Hematopoietic multipotent progenitor cell treated with erythropoietin and hydrocortisone succinate and interleukin-3 and kit ligand, for 8 days (in vitro differentiated cells): ENCODE measurements at places on chromosomes 7 and 10.

DNA sequence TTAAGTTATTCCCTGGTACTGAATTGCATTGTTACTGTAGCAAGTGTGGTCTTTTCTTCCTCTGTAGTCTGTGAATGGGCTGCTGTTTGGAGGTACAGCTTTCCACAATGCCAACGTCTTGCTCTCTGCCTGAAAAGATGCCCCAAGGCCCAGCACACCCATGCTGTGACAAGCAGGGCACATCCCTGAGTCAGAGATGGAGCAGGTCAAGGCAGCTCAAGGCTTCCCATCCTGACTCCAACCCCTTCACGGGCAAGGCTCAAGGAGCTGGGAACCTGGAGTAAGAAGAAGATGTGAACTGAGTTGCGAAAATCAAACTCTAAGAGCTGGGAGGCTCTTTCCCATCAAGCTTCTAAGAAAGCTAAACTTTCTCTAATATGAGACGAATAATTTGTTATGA is 27.2 kb downstream of the SVIL start:
- no peak for DNase-seq

- no peak for DNase-seq
Observed at GRCh38 chr10:36640626-36641025, 484.8 kb upstream of the ANKRD30A start.

DNA sequence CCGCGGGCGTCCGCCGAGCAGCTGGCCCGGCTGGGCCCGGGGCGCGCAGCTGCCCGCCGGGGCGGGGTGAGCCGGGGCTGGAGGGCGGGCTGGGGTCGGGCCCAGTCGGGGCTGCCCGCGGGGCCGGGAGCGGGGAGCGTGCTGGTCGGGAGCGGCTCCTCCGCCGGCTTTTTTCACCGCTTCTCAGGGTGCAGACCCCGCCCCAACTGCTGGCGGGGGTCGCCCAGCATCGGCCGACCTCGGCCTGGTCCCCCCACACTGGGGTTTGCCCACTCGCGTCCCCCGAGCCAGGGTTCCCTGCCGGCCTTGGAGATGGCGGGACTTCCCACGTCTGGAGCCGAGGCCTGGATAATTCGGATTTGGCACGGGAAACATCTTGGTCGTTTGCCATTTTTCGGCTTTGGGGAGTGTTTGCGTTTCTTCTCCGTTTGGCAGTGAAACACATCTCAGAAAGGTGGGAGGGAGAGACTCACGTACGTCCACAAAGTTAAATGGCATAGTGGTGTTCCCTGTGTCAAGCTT is 432 bp downstream of the TMEM248 start:
- peak; percentile 41 for DNase-seq

GRCh38 chr7:150969475-150969874 is 8.6 kb downstream of the KCNH2 start:
- DNase-seq: no peak

- DNase-seq: no peak
Observed at GRCh38 chr7:135842446-135843179, 94.0 kb upstream of the FAM180A start.

GRCh38 chr7:29086545-29086944 is 59.8 kb downstream of the CPVL start:
- no peak for DNase-seq

GRCh38 chr10:74610299-74610698 is 216.1 kb upstream of the KAT6B start:
- DNase-seq: no peak

DNA sequence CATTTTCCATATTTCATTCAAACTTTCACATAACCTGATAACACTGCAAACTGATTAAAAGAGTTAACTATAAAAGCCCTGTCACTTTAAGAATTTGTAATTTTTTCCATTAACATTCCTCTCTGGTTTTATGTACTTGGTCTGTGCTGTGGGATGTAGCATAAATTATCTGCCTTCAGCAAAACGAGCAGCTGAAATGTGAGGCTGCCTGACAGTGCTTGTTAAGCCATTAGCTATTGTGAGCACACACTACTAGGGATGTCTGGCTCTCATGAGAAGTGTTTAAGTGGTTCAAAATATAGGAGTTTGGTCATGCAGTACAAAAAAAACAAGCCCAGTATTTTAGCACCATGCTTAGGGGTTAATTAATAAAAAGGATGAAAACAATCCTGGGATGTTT is 63.0 kb downstream of the HOXA1 start:
- DNase-seq: no peak

GRCh38 chr7:34036051-34036920 is 130.9 kb downstream of the BMPER start:
- peak; percentile 74 for DNase-seq

DNA sequence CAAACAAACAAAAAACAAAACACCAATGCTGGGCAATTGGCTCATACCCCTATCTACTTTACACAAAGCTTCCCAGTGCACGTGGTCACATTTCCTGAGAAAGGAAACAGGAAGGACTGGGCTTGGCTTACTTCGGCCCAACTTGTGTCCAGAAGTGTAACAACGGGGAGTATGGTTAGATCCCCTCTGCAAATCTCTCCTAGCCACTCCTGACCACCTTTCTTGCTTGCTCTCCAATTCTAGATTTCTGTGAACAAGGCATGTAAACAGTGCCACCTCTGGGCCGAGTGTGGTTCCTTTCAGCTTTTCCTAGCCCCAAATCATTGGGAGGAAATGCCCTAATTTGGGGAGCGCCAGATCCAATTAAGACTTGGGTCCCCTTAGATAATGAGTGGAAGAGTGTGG is 21.0 kb upstream of the FRAT2 start:
- peak; percentile 44 for DNase-seq

GRCh38 chr7:112707655-112708054 is 82.5 kb downstream of the TMEM168 start:
- no peak for DNase-seq

- peak; percentile 79 for DNase-seq
Observed at GRCh38 chr10:69004821-69005220, 16.2 kb downstream of the KIFBP start.

DNA sequence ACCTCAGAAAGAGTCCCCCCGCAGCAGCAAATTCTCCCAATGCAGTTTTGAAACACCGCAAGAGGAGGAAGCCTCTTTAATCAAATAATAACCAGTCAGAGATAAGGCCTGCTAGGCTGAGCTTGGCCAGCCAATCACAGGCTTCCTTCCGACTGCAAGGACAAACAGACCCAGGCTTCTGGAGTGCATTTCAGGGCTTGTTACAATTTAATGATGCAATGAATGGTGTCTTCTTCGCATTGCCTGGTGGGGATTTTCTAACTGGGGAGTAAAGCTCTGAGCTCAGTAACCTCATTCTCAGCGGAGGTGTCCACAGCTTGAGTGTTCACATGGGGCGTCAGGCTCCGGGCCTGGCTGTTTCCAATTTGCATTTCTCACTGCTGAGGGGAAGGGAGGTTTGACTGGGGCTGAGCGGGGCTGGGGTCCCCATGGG is 31.8 kb upstream of the GPAM start:
- peak; percentile 10 for DNase-seq

DNA sequence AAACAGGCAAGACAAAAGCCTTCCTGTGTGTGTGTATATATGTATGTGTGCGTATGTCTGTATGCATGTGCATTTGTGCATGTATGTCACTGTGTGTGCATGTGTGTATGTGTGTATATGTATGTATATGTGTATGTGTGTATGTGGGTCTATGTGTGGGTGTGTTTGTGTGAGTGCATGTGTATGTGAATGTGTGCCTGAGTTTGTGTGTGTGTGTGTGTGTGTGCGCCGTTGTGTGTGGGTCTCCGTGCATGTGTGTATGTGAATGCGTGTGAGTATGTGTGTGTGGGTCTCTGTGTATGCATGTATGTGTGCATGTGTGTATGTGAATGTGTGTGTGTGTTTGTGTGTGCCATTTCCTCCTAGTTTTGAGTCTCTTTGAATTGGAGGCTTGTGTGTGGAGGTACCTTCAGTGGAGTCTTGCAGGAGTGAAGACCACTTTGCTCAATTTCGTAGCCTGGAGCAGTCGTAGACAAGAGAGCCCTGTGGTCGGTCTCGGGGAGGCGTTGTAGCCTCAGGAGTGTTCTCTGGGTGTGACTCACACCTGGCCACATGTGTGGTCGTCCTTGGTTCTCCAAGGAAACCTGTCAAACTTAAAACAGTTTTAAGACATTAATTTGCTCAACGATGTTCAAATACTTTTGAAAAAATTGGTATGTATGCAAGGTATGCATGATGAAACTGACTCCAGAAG is 28.1 kb downstream of the INPP5A start:
- DNase-seq: no peak

- DNase-seq: no peak
Observed at GRCh38 chr7:2571409-2571808, 12.6 kb downstream of the IQCE start.

DNA sequence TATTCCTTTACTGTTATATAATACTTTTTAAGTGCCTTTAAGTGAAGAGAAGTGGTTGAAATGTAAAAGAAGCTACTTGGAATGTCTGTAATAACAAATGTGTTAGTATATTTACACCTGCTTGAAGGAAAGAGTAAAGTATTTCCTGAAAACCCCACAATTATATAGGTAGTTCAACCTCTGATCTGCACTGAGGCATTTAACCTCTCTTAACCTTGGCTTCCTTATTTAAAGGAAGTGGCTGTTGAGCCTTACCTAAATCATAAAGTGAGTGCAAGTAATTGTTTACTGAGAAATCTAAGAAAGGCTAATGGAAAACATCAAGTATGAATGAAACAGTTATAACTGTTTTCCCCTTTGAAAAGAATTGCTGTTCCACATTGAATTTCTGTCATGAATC is 294.5 kb downstream of the ADK start:
- no peak for DNase-seq

- no peak for DNase-seq
Observed at GRCh38 chr10:25017154-25017590, 760 bp downstream of the THNSL1 start.

GRCh38 chr7:79749856-79750255 is 296.4 kb upstream of the MAGI2 start:
- no peak for DNase-seq

DNA sequence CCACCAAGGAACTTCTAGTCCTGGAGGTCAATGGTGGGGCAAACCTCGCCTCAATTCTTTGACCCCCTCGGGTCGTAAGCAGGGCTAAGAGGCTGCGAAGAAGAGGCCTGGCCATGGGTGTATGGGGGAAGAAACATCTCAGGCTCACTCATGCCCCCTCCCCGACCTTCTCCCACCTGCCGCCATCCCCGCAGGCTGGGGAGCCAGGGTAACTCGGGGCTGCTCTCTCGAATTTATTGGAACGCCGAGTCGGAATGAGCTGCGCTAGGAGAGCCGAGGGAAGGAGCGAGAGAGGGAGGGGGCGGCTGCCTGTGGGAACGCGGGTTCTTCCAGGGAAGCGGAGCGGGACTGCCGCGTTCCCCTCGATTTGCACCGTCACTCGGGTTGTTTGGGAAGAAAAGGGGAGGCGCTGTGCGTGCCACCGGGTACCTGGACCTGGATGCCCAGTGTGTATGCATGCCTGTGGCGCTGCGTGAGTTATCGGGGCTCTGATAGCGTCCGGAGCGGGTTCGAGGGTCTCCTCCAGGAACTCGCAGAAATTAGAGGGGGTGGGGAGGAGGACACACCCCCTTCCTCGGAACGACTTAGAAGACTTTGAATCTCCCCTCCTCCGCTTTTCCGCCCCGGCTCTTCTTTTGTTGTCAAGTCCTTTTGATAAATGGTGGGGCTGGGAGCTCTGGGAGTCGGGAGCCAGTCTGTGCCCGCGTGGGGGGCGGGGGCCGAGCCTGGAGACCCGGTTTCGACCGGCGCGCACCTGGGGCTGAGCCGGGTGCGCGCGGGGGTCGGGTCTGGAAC is 1.8 kb upstream of the ZNF503 start:
- DNase-seq: no peak

DNA sequence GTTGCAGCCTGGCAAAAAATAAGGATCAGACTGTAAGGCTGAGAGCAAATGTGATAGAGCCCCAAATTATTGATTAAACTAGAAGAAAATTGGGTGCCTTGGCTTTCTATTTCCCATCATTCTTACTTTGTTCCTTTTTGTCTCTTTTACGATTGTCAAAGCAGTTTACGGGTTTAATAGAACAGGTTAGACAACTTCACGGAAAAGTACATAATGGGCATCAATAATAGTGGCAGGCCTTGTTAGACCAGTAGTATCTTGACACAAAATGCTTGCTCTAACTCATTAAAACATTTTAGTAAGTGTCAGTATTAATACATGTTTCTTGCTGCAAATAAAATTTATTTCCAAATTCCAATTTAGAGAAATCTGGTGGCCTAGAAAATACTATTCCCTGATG is 14.5 kb upstream of the GGCT start:
- no peak for DNase-seq

GRCh38 chr10:110535958-110536891 is 31.3 kb upstream of the SMC3 start:
- DNase-seq: peak; percentile 17

- DNase-seq: no peak
Observed at GRCh38 chr7:134882481-134882880, 103.0 kb downstream of the CALD1 start.

DNA sequence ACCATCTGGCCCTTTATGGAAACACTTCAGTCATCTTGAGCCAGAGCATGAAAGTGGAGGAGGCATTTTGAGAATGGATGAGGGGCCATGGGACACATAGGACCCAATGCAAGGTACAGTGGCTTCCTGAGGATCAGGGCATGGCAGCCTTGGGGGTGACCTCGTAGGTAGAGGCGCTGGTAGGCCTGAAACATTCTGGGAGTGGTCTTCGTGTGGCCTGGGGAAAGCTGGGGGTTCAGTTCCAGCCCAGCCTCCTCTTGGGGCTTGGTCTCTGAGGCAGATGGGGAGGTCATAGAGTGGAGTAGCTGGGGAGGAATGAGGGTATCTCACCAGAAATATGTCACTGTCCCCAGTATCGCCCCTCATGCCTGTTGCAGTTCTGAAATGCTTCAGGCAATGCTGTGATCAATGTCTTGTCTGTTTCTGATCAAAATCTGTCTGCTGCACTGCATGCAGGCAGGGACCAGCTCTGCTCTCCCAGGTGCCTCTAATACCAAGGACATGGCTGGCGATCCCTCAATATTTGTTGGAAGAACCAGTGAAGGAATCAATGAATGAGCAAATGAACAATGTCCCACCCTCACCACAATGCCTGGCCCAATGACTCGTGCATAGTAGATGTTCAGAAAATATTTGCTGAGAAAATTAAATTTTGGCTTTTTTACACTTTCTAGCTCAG is 90.9 kb downstream of the CHST15 start:
- DNase-seq: no peak

GRCh38 chr7:83178066-83178465 is 15.4 kb upstream of the PCLO start:
- no peak for DNase-seq

DNA sequence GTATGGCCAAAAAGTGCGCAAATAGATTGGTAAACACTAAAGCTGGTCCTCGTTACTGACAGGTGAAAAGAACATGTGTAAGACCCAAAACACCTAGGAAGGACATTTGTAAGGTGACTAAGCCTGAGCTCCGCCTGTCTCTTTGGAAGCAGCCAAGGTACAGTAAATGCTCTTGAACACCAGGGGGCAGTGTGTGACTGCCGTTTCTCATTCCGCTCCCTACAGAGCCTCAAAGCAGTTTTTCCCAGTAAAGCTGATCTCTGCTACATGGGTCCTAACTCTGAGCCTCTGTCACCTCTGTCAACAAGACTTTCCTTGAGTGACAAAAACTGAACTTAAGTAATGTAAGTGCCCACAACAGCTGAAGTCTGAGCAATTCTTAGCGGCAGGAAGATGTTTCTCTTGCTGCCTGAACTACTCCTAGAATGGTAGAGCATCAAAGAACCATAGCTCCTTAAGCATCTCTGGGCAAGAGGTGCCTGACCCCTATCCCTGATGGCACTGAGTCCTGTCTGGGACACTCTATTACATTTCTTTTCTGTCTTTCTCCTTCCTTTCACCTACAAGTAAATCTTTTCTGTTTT is 238.0 kb upstream of the INHBA start:
- peak; percentile 68 for DNase-seq

GRCh38 chr7:79341902-79342301 is 111.6 kb downstream of the MAGI2 start:
- no peak for DNase-seq

- DNase-seq: no peak
Observed at GRCh38 chr7:479948-480499, 39.6 kb downstream of the PDGFA start.
